ENCODE measurements at places on chromosomes 16 and 17.
A peak's percentile ranks its signal among the peaks of the same experiment; 100 is the strongest.

GRCh38 chr16:63653044-63653839 is 1468.6 kb downstream of the CDH11 start:
- no peak for DNase-seq

GRCh38 chr17:64245218-64246145 is 17.6 kb downstream of the TEX2 start:
- DNase-seq: no peak

DNA sequence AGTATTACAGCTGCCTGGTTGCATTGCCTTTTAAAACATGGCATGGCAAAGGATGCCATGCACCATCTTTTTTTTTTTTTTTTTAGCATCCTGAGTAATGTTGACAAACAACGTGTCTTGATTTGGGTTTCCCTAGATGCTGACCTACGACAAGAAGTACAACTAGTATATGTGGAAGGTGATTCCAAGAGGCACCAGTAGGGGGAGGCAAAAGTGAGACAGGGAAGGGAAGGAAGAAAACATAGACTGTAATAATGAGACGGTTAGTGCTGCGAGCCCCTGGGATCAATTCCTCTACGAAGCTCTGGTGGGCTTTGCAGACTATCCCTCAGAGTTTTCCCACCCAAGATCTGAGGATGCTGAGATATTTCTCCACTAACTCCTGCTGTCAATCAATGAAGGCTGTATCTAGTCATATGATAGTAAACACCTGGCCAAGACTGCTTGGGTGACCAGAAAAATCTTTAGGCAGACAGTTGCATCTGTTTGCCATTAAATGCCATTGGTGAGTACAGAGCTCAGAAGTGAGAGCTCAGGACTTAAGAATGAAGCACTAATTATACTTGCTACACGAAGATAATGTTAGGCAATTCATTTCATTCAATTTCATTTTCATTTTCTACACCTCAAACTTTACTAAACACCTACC is 458.6 kb upstream of the GOT2 start:
- no peak for DNase-seq

- no peak for DNase-seq
These were observed 31.5 kb downstream of the NEUROD2 start for GRCh38 chr17:39576187-39576586.

GRCh38 chr16:81861503-81861902 is 82.4 kb downstream of the PLCG2 start:
- DNase-seq: no peak

DNA sequence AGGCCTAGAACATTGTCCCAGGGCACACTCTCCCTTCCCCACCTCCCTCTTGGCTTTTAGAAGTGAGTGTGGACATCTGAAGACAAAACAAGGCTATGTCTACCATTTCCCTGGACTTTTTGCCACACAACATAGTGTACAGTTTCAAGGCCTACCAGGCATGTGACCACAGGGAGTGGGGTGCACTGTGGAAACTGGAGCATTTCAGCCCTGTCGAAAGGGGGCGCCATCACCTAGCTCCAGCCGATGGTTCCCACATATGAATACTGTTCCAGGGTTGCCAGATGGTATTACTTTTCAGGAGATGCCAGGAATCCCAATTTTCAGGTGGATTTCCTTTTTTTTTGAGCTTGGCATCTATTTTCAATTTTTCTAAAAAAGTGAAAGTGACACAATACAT is 140.7 kb downstream of the KATNIP start:
- DNase-seq: no peak

- DNase-seq: no peak
These were observed 77.2 kb downstream of the RTN4RL1 start for GRCh38 chr17:1947743-1948516.

DNA sequence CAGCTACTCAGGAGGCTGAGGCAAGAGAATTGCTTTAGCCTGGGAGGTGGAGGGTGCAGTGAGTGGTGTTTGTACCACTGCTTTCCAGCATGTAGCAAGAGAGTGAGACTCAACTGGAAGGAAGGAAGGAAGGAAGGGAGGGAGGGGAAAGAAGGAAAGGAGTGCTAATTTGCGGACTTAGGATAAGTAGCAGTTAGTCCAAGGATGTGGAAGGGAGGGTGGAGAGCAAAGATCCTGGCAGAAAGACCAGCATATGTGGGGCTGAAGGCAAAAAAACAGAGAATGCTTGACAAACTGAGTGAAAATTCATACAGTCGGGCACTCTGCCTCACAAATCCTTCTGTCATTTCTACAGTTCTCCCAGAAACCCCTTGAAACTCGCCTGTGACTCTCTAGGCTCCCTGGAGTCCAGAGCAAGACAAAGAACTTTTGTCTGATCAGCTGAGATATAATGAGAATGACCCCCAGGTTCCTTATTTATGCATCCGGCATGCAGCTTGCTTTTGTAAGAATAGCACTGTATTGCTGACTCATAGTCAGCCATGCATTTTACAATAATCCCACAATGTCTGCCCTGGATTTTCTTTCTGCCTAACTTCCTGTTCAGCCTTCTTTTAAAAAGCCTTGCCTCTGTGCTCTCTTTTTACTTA is 31.5 kb downstream of the CDK5RAP3 start:
- no peak for DNase-seq

GRCh38 chr17:50547035-50547735 is at the start of gene SPATA20:
Gene SPATA20, plus strand, starts transcription at chr17:50547174. Its CDS starts 35 bp downstream, at chr17:50547209.
- peak; percentile 76 for DNase-seq

DNA sequence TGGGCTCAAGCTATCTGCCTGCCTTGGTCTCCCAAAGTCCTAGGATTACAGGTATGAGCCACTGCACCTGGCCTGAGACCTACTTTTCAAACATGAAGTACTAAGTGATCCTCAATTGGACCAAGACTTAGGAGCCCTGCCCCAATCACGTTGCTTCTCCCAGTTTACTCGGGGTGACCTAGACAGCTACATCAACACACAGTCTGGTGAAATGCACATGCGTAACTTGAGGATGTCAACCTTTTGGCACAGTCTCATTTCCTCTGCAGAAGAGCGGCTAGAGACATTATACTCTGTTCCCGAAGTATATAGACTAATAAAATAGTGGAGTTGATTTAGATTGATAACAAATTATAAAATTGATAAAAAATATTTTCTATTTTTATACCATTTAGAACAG is 17.1 kb downstream of the FTO start:
- no peak for DNase-seq

GRCh38 chr17:62648251-62648955 is 20.9 kb downstream of the MRC2 start:
- DNase-seq: no peak

GRCh38 chr16:24966031-24966430 is 49.1 kb downstream of the ARHGAP17 start:
- DNase-seq: no peak

DNA sequence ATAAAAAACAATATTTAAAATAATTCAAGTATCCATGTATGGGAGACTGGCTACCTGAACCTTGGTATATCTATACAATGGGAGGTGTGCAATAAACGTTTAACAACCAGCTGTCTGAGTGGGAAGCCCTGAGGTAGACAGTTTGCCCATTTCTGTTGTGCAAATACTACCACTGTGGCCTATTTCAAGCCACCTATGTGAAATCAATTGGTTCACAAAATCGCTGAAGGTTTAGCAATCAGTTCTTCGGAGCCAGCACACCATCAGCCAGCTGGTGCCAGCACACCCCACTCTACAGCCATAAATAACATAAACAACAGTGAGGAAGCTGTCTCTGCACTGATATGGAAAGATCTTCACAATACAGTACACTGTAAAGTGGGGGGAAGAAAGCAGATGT is 46.7 kb upstream of the KDM8 start:
- no peak for DNase-seq

Measured in NCI-H2107 (cell line).